ENCODE measurements at places on chromosomes 12 and 14.

DNA sequence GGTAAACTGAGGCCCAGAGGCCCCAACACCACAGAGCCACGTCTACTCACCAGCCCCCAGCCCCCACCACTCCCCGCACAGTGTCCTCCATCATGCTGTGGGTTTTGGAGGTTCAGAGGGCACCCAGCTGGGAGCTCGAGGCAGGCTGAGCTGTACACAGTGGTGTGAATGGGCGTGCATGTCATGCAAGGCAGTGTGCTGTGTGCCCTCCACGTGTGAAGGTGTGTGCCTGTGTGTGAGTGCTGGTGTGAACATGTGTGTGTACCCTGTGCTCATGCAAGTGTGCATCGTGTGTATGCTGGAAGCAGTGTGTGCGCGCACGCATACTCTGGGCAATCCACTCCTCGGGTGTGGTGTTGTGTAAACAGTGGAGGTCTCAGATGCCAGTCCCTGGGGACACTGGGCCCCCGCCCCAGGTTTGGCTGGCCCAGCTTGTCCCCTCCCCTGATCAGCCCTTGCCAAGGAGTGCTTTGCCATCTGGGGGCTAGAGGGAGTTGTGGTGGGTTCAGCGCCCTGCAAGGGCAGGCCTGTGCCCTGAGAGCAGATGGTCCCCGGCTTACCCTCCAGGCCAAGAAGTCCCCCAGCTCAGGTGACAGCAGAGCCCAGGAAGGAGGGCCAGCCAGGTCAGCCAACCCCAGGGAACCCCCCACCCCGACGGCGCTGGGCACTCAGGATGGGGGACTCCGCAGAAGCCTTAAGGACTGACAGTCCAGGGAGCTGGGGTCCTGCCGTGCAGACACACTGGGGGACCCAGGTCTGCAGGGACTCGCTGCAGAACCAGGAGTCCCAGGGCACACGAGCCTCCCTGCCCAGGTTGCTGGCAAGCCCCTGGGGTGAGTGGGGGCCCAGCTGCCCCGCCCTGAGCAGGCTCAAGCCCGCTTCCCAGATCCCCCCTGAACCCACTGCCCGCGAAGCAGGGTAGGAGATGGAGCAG lies 23.8 kb upstream of the GPR132 start:
- DNase-seq, result no peak

GRCh38 chr14:94113490-94113889 lies 3.0 kb downstream of the IFI27 start:
- no peak for DNase-seq

GRCh38 chr12:71685312-71685906 lies 473 bp upstream of the TMEM19 start:
- DNase-seq, result no peak

DNA sequence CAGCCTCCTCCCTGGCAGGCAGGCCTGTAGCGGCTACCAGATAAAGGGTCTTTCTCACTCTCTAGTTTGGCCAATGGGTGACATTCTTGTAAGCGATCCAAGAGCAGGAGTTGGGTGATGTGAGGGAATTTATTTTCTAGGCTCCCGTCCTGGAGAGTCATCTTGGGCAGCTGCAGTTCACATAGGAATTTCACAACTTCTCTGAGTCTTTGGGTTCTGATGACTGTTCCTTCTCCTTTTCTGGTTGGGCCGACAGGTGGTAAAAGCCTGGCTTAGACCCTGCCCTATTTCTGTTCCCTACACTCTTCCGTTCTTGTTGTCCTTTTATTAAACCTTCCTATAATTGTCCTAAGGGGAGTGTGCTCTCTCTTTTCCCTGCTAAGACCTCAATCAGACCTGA lies 42.6 kb upstream of the POC1B start:
- no peak for DNase-seq

DNA sequence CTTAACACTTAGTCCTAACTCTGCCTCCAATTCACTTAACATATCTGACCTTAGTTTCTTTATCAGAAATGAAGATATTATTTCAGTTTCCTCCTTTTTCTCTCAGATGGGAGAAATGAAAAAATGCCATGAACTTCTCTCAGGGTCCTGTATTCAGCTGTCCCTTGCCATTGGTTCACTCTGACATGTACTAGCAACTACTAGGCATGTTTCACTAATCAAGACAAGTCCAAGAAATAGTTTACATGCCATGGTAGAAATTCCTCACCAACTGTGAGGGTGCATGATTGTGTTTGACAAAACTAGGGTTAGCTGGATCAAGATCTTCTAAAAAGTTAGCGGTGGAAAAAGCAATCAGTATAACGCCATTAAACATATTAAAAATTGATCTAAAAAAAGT lies 7.0 kb upstream of the ATXN7L3B start:
- no peak for DNase-seq

GRCh38 chr12:72546106-72546505 lies 273.9 kb downstream of the TRHDE start:
- DNase-seq, result no peak

DNA sequence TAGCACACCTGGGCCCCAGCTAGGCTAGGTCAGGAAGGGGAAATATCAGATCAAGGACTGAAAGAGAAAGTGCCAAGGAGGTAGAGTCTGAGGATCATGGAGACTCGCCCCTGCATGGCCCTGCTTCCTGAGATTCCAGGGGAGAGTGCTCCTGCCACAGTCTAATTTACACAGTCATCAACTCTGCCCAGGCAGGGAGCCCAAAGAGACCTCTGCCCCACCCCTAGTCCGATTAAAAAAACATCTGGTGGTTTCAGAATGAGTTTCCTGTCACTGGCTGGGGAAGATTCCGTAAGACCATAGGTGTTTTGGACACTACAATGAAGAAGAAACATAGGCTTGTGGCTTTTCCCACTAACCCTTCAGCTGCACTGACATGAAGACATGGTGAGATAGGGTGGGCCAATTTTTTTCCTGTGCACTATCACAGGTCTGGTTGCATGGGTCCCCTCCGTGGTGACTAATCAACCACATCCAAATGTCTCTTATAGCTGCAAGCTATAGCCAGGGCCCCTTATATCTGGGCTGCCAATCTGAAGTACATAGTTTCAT lies 31.5 kb upstream of the GZMB start:
- DNase-seq, result no peak

DNA sequence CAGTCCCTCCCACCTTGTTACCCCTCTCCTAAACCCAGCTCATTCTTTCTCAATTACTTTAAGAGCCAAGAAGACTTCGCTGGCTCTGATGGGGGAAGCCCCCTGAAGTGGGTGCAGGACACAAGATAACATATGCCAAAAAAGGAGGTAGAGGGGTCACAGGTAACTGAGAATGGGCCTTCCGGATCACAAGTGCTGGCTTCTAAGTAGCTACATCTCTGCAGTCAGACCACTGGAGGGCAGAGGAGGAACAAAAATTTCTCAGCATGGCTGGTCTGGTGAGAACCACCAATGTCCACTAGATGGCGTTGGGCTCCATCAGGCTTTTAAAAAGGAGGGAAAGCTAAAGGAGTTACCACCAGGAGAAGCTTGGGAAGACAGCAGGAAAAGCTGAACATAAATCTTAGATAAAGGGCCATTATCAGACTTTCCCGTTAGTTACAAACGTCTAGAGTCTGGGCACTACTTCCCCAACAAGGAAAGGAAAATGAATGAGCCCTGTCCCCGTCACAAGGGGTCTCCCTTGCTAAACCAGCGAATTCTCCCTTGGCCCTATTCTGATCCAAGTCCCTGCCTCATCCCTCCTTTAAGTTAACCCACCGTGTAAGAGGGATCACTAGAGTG lies 11.6 kb upstream of the CDH24 start:
- DNase-seq, result peak; percentile 73

GRCh38 chr14:100350276-100350926 lies 27.3 kb downstream of the SLC25A47 start:
- DNase-seq, result no peak

DNA sequence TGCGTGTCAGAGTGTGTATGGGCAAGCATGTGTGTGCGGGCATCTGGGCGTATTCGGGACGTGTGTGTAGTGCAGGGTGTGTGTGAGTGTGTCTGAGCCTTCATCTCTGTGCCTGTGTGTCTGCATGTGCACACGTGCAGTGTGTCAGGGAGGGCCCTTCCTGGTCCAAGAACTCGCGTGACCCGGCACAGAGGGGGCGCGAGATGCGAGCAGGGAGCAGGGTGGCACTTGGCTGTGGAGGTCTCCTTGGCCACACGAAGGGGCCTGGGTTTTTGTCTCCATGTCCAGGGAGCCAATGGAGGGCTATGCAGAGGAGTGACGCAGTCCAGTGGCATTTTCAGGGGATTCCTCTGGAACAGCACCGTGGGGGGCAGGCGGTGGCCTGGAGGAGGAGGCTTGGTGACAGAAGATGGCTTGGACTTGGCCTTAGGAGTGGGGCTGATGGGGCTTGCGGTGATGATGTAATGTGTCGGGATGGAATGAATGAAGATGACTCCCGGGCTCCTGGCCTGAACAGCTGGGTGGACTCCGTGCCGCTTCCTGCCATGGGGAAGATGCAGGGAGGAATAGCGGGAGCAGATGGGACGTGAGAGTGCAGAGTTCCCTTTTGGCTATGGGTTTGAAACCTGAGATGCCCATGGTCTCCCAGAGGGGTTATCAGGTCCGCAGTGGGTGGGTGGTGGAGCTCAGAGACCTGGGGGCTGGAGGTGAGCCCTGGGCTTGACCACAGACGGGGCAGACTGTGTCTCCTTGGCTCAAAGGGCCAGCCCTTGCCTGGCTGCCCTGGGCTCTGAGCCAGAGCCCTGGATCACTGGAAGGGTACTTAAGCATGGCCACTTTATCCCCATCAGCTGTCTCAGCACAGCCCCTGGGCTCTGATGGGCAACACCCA lies 208.3 kb downstream of the PHETA1 start:
- DNase-seq, result no peak
